Stimulated activated CD4-positive, alpha-beta T cell treated with anti-CD3 and anti-CD28 coated beads, Interleukin-15, amount 100 ng/mL, for 24 hours (primary cell): ENCODE measurements at places on chromosomes 1 and 21.

GRCh38 chr1:207261971-207262370 is 59.5 kb upstream of the CD55 start:
- no peak for DNase-seq

- DNase-seq: no peak
Measured at GRCh38 chr1:71667216-71667615, 586.4 kb upstream of the ZRANB2 start.

DNA sequence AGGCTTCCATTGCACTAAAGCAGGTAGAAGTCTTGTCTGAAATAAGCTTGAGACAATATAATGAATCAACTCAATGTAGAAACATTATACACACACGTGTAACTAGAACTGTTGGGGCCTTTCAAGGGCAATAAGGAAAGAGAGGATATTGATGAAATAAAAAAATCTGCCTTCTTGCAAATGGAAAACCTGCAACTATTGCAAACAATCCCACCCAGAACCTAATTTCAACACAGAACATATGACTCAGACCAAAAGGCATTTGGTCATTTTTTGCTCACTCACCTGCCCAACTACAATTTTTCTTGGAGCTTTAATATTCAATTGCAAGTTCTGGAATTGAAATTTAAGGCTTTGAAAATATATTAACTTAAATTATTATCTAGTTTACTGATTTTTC is 900.1 kb downstream of the TTLL7 start:
- DNase-seq: no peak

DNA sequence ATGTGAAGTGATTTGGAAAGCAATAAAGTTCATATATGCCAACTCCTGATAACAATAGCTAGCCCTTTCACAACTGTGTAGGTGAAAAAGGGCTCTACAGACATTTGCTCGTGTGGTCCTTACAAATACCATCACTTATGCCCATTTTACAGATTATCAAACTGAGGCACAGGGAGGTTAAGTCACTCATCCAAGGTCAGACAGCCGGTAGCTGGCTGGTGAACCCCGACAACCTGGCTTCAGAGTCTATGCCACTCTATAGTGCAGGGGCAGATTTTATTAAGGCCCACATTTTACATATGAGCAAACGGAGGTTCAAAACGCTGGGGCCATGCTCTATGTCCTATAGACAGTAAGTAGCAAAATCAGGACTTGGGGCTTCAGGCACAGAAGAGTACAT is 280.5 kb downstream of the RRAGC start:
- DNase-seq: no peak

- no peak for DNase-seq
Measured at GRCh38 chr1:237201155-237201554, 159.2 kb downstream of the RYR2 start.

GRCh38 chr1:37999430-38000232 is 5.7 kb downstream of the FHL3 start:
- no peak for DNase-seq

- DNase-seq: no peak
Measured at GRCh38 chr1:198205016-198205684, 48.4 kb downstream of the NEK7 start.

DNA sequence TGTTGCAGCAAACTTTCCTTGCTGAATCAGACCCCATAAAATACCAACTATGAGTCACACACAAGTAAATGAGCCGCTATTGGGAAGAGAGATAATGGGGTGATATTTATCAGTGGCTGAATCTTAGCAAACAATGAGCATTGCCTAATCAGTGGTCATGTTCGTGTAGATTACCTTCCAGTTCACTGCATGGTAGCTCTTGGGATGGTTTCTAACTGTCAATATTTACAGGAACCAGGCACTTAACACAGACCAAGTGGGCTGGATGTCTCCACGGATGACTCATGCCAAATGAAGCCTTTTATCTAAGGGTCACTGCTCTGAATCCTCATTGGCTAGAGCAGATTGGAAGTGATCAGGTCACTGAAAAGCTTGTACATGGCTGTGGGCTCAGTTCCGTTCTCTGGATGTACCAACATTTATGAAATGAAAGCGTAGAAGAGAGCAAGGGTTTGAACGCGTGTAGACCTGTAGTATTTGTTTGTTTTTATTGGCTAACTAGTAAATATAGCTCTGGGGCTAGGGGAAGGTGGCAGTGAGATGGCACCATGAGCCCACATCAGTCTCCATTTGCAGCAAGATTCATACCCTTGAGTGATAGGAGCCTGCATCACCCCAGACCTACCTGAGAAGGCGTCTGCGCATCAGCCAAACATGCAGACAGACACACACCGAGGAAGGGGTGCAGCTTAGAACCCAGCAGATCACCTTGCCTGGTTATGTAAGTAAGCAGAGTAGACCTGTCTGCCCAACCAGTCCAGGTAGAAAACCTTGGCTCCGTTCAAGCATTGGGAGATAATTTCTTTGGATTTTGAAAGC is 153.3 kb downstream of the TOMM20 start:
- DNase-seq: no peak

GRCh38 chr1:230315099-230315498 is 111.0 kb downstream of the PGBD5 start:
- no peak for DNase-seq
